ENCODE measurements at places on chromosomes 1 and 21.

- peak; percentile 82 for DNase-seq
Measured at GRCh38 chr1:224377676-224378006, 21.0 kb downstream of the CNIH4 start.

GRCh38 chr1:20725189-20726117 is 7.0 kb downstream of the SH2D5 start:
- peak; percentile 58 for DNase-seq

GRCh38 chr1:241711326-241711725 is 59.2 kb downstream of the WDR64 start:
- no peak for DNase-seq

DNA sequence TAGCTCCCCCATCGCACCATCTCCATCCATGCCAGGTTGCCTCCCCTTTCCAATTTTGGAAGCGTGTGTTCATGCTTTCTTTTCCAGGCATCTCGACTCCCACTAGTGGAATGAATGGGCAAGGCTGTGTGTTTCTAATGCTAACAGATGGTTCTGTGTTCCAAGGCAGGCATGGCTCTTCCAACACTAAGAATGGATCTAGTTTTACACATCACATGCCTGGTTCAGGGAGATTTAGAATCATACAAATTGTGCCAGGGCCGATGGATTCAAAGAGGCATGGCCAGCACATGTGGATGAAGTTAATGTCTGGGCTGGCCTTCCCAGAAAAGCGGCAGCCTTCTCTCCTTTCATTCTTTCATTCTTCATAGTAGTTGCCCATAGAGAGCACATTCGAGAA is 438.7 kb downstream of the PRDM2 start:
- no peak for DNase-seq

GRCh38 chr1:7749126-7749525 is 22.0 kb upstream of the VAMP3 start:
- DNase-seq: no peak

GRCh38 chr1:162502928-162503327 is 5.3 kb downstream of the UHMK1 start:
- peak; percentile 81 for DNase-seq

GRCh38 chr1:76351655-76352054 is 277.1 kb downstream of the ST6GALNAC3 start:
- no peak for DNase-seq

DNA sequence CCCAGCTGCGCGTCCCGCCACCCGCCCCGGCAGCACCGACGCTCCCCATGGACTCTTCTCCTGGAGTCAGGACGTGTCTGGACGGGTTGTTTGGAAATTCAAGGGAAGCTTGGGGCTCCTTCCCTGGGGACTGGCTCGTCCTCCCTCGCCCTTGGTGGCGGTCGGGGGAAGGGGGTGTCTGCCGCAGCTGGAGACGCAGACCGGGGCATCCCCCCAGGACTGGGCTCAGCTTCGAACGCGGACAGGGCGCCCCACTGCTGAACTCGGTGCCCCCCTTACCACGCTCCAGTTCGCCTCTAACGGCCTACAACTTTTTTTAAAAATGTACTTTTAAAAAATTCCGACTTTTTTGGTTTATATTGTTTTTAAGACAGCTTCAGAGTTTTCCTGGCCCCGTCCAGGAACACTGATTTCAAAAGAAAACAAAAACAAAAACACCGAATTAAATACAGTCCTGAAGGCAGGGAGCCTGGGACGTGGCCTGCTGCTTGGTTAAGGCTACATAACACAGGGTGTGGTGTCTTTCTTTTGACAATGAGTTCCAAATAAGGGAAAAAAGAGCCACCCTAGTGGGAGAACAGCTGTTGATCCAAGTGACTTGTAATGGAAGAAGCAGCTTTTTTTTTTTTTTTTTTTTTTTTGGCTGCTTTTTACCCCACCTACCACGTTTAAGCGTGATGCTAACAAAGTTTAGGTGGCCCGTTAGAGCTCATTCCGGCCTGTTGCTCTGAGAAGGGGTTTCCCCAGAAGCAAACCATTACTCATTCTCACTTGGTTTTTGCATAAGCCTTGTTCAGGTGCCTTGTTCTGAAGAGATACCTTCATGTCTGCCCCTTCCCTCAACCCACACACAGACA is 862 bp upstream of the DIPK1A start:
- peak; percentile 49 for DNase-seq

- DNase-seq: no peak
Measured at GRCh38 chr1:183831311-183831710, 26.4 kb downstream of the RGL1 start.

- DNase-seq: no peak
Measured at GRCh38 chr1:172203135-172203823, 217.2 kb upstream of the C1orf105 start.

- peak; percentile 48 for DNase-seq
Measured at GRCh38 chr1:246043556-246043955, 463.5 kb downstream of the SMYD3 start.
